Stimulated activated CD8-positive, alpha-beta memory T cell treated with anti-CD3 and anti-CD28 coated beads, Interleukin-15, amount 100 ng/mL, for 48 hours (primary cell): ENCODE measurements at places on chromosomes 5 and 9.

- DNase-seq: no peak
Observed at GRCh38 chr5:2752059-2752820, 763 bp upstream of the IRX2 start.

- DNase-seq: no peak
Observed at GRCh38 chr9:113872485-113873143, 3.5 kb upstream of the ZNF618 start.

- no peak for DNase-seq
Observed at GRCh38 chr5:84524491-84524890, 139.8 kb upstream of the EDIL3 start.

DNA sequence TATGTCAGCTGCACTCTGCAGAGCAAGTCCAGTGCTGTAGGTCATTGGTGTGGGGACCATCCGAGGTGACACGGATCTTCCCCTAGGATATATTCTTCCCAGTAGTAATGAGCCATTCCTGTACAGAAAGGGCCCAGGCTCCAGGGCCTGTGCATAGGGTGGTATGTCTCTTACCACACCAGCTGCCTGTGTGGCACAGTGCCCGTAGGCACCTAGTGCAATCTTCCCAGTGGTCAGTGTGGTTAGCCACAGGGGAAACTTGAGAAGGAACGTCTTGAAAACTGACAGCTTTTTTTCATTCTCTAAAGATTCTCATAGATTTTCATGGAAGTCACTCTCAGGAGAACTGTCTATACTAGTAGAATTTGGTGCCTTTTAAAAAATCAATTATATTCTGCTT lies 39.8 kb downstream of the CYSTM1 start:
- no peak for DNase-seq

- DNase-seq: no peak
Observed at GRCh38 chr9:21155501-21155900, 11.0 kb downstream of the IFNA21 start.

DNA sequence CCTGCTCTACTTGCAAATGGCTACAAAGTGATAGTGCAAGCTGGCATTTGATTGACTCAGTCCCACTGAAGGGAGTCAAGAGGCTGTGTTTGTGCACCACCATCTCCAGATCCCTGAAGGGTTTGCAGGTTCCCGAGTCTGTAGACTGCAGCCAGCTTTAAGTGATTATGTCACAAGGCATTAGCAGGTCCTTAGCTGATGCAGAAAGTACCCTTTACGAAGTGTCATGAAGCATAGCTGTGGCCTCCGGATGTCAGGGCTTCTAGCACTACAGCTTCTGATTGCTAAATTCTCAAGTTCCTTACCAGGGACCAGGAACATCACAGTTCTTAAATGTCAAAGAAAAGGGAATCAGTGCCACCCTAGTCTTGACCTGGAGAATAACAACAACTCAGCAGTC lies 311.3 kb upstream of the TRPC7 start:
- no peak for DNase-seq
